ENCODE measurements at places on chromosomes 2 and 18.

- DNase-seq = no peak
Observed at GRCh38 chr2:105439141-105439540, 40.3 kb upstream of the FHL2 start.

DNA sequence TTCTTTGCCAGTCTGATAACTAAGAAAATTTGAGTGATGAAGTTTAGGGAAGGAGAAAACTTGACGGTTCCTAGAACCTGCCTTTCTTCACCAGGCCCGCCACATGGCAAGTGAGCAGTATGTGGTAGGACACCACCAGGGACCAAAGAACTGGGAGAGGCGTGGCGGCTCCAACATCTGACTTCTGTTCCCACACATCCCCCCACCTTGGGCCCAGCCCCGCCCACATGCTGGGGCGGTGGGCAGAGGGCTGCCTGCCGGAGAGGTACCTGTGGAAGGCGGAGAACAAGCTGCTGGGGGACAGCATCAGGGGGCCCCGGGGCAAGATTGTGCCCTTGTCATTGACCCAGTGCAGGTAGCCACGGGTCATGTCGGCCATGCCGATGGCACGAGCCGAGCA, 75.0 kb downstream of the EMILIN2 start:
- DNase-seq = no peak

GRCh38 chr2:207087046-207087902, 78.5 kb downstream of the KLF7 start:
- DNase-seq = no peak

DNA sequence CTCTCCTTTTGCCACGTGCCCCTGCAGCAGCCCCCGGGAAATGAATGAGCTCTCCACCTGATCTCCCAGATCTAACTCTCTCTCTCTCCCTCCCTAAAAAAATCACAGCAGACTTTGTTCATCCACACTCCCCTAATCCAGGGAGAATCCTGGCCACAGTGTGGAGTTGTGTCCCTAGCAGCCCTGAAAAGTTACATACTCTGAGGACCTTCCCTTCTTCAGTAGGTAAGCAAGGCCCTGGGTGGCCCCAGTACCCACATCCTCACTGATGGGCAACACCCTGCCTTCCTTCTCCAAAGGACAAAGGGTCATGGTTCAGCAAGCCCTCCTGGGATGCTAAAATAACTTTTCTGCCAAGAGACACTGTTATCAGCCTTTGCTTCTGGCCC, 76.9 kb upstream of the GLI2 start:
- DNase-seq = no peak

GRCh38 chr2:68248361-68248760, 4.0 kb downstream of the PPP3R1 start:
- no peak for DNase-seq

- no peak for DNase-seq
Observed at GRCh38 chr2:100242476-100242875, 79.8 kb downstream of the LONRF2 start.

DNA sequence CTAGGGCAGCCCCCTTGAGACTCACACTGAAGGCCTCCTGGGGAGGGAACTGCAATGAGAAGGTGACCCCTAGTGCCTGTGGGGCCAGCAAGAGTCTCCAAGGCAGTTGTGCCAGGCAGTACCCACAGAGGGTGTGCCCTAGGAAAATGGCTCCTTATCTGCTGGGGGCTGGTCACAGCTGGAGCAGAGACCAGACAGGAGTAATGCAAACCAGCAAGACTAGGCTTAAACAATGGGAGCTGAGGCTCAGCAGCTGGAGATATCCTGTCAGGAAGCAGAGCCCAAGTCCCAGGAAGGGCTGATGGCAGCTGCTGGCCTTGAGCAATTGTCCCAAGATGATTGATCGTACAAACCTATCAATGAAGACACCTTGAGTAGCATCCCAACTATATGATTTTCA, 26.8 kb upstream of the E2F6 start:
- DNase-seq = no peak

DNA sequence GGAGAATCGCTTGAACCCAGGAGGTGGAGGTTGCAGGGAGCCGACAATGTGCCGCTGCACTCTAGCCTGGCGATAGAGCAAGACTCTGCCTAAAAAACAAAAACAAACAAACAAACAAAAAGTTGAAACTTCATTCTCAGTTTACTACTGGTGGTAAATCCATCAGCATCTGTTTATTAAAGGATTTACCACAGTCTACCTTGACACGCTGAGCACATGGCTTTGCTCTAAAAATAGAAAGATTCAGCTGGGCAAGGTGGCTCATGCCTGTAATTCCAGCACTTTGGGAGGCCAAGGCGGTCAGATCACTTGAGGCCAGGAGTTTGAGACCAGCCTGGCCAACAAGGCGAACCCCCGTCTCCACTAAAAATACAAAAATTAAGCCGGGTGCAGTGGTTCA, 201.3 kb downstream of the TGIF1 start:
- DNase-seq = no peak

GRCh38 chr2:109243526-109244303, 114.7 kb downstream of the SH3RF3 start:
- DNase-seq = no peak

- peak; percentile 19 for DNase-seq
Observed at GRCh38 chr2:240925191-240925567, 19.0 kb downstream of the CROCC2 start.

GRCh38 chr18:76783786-76784484, 38.4 kb upstream of the ZNF236 start:
- no peak for DNase-seq

- DNase-seq = no peak
Observed at GRCh38 chr2:150020221-150020620, 432.6 kb upstream of the MMADHC start.

GRCh38 chr2:61841286-61841685, 12.6 kb downstream of the FAM161A start:
- no peak for DNase-seq

- DNase-seq = no peak
Observed at GRCh38 chr2:191266201-191266600, 21.0 kb downstream of the MYO1B start.

DNA sequence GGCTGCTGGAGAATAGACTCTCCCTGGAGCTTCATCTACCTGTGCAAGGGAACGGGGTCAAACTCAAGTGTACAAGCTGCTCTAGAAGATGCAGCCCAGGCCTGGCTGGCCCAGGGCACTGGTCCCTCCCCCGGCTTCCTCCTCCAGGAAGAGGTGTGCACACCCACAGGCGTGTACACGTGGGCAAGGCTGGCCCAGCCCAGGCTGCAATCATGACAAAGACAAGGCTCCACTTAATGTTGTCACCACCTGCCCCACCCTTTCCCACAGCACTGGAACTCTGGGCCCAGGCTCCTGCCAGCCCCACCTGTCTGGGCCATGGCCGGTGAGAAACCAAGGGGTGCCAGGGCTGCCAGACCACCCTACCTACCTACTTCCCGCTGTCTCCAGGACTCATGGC, 29.6 kb upstream of the ALPP start:
- DNase-seq = no peak

DNA sequence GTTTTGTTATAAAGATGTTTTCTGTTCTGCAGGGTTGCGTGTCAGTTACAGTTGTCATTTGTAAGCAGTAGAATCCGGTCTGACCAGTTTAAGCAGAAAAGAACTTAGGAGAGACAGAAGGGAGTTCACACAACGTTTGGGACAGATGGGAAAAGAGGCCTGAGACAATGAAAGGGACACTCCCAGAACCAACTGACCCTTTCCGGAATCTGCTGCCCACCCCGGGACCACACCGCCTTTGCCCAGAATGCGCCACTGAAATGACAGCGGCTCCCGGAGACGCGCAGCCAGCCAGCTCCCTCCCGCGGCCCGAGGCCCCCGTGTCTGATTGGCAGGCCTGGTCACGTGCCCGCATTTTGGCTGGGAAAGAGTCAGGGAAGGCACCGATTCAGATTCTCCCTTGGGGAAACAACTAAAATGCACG, 244.6 kb downstream of the BCL2 start:
- DNase-seq = peak; percentile 57

DNA sequence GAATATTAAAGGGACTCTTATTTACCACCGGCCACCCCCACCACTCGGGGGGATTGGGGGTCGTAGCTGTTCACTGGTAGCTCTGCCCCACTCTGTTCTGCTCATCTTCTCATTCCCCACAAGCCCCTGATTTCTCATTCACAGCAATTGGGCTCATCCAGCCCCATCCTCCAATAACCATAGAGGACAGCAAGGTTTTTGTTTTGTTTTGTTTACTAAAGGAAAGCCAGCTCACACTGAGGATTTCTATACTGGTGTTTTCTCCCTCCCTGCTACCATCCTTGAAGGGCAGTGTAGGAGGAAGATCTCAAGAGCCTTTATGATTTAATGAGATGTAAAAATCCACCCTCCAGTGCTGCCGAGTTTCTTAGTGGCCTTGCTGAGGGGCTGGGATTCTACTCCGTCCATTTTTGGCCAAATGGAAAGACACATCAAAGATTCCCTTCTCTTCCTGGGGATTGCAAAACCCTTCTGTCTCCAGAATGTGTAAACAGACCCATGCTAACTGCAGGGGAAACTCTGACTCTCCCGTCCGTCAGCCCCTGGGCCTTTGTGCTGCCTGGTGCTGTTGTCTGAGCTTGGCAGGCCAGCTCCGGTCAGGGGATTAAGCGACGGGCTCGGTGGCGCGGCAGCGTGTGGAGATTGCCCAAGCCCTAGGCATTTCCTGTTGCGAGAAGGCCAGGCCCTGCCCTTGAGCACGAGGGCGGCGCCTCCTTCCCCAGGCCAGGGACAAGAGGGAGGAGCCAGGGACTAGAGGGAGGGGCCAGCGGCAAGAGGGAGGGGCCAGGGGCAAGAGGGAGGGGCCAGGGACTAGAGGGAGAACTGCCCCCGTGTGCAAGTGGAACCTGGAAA, 165.0 kb downstream of the ANTXR1 start:
- DNase-seq = no peak

GRCh38 chr18:53380063-53380639, 844.3 kb downstream of the MBD2 start:
- no peak for DNase-seq

DNA sequence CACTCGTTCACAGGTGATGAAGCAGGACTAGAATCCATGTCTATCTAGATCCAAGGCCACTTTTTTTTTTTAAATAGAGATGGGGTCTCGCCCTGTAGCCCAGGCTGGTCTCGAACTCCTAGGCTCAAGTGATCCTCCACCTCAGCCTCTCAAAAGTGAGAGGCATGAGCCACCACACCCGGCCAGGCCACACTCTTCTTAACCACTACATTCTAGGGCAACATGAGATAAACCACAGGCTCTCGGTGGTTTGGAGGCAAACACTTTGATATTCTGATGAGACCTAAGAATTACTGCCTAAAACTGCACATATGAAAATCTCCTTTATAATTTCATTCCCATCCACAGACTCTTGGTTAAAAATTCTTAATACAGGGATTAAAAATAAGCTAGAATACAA, 51.8 kb downstream of the USP34 start:
- no peak for DNase-seq

GRCh38 chr18:58865033-58865590, 435 bp downstream of the ZNF532 start:
- no peak for DNase-seq

GRCh38 chr2:197309691-197310231, 819 bp downstream of the ANKRD44 start:
- peak; percentile 70 for DNase-seq

GRCh38 chr2:192735447-192735846, 540.7 kb upstream of the TMEFF2 start:
- no peak for DNase-seq

DNA sequence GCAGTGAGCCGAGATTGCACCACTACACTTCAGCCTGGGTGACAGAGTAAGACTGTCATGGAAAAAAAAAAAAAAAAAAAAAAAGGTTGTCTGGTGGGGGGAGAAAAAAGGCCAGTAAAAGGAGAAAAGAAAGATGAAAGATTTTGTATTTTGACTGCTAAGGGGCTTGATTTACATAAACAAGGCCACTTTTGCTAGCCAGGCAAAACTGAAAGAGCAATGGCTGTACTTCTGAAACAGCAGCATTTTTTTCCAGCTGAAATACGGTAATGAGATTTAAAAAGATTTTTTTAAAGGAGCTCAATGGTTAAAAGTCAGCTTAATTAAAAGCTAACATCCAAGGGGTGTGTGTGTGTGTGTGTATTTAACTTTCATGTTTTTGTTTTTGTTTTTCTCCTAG, 11.3 kb upstream of the OXER1 start:
- DNase-seq = no peak

DNA sequence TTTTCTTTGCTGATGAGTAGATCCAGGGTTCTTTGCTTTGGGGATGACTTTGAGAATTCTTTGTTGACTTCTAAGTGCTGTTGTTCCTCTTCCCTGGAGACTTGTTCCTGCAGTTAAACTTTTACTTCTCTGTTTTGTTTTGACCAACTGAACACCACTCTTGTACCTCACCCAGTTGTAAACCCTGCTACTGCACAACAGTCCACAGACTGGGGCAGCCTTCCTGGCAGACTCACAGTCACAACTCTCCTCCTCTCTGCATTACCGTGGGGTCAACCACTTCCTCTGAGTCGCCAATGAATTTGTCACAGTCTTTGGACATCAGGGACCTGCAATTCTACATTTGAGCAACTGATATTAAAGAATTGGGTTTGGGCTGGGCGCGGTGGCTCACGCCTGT, 3.8 kb upstream of the SLC8A1 start:
- DNase-seq = no peak

DNA sequence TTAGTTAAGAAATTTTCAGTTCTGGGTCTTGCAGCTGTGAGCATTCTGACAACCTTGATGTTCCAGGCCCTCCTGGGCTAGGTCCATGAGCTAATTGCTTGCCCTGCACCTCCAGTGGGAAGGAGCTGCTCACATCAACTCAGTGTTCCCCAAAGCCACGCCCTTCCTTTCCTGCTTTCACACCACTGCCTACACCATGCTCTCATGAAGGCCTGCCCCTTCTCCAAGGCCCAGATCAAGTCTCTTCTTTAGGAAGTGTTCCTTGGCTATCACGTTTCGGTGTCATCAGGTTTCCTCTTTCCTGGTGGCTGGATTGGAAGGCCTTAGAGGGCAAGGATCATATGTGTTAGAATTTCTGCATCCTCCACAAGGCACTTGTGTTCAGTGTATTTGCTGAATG, 18.8 kb downstream of the TMEM127 start:
- no peak for DNase-seq

DNA sequence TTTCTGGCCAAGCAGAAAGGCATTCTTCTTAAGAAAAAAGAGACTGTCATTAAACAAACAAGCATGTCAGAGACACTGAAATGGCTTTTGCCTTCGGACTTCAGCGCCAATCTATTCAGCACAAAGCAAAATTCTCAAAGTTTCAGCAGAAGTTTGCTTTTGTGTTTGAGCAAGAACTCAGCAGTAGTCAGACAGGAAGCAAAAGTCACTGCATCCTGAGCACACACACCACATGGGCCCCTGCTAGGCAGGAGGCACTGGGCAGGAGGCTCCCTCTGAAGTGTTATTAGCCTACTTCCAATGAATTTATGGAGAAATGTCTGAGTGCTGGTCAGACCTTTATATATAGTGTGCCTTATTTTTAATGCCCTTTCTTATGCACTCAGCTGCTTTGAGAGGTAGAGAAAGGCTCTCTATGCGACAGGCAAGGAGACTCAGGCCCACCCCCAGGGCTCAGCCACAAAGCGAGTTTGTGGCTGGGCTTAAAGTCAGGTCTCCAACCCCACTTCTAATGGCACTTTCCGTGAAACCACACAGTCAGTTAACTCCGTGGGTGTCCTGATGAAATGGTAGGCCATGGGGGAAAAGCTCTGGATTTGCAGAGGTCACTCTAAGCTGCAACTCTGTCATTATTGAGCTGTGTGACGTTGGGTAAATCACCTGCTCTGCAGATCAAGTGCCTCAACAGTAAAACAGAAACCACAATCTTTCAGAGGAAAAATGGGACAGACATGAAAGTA, 161.0 kb upstream of the TMEM200C start:
- DNase-seq = no peak

Measured in activated T-cell treated with anti-CD3 and anti-CD28 coated beads, Interleukin-2, amount 50 U/mL, for 1 hour (primary cell).